SK-MEL-5 (cell line): ENCODE measurements at places on chromosomes 12 and 14. TPM values are rescaled to one million over a fixed set of nuclear protein-coding genes. Genes with fewer than 3 reads are reported as not detected.
A peak's percentile ranks its signal among the peaks of the same experiment; 100 is the strongest.

Gene SERPINA10
- not detected in 2 replicates for total RNA-seq

- DNase-seq: no peak
Observed at GRCh38 chr14:58647777-58648176, 10.0 kb downstream of the DACT1 start.

DNA sequence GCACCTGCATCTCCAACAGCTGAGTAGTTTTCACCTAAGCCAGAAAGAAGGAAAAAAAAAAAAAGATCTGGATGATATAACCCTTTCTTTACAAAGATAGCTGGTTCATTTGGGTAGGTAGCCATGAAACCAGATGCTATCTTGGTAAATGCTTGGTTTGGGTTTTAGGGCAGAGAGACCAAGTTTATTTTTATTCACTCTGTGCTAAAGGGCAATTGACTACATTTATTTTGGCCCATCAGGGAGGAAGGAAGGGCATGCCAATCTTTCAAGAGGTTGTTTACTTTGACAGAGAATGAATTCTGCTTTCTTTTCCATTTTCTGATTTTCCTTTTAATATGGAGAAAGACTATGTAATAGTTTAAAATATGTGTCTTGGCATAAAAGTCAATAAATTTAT, 91.0 kb downstream of the NTN4 start:
- DNase-seq: no peak

GRCh38 chr14:25411781-25412757, 362.1 kb upstream of the STXBP6 start:
- peak; percentile 52 for DNase-seq

- DNase-seq: no peak
Observed at GRCh38 chr14:102923201-102923924, 900 bp downstream of the AMN start.
